ENCODE measurements at places on chromosomes 1 and 21.

DNA sequence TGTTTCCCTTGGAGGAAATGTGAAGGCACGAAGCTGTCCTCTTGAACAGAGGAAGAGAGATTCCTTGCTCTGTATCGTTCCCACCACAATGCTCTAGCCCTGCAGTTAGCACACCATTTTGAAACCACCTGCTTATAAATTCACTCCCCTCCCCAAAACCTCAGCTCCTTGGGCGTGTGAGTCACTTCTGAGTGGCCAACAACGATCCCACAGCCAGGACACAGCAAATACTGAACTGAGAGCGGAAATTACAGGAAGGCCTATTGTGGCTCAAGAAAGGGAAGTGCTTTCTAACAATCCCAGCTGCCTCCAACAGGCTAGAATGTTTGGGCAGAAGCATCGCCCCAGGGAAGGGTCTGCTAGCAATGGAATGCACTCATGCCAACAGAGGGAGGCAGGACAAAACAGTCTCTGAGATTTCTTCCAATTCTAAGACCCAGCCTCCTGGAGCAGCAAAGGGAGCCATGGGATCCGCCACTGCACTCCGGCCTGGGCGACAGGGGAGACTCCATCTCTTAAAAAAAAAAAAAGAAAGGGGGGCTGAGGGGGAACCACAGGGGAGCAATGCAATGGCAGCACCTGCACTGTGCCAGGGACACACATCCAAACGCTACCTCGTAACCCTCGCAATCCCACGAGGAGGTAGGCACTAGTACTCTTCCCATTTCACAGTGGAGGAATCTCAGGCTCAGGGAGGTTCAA lies 1.9 kb downstream of the TMEM53 start:
- no peak for DNase-seq

- DNase-seq, result peak; percentile 43
These were observed 31.1 kb upstream of the ZBTB40 start for GRCh38 chr1:22420455-22421053.

GRCh38 chr1:192795916-192796618 lies 12.8 kb upstream of the RGS2 start:
- DNase-seq, result no peak

DNA sequence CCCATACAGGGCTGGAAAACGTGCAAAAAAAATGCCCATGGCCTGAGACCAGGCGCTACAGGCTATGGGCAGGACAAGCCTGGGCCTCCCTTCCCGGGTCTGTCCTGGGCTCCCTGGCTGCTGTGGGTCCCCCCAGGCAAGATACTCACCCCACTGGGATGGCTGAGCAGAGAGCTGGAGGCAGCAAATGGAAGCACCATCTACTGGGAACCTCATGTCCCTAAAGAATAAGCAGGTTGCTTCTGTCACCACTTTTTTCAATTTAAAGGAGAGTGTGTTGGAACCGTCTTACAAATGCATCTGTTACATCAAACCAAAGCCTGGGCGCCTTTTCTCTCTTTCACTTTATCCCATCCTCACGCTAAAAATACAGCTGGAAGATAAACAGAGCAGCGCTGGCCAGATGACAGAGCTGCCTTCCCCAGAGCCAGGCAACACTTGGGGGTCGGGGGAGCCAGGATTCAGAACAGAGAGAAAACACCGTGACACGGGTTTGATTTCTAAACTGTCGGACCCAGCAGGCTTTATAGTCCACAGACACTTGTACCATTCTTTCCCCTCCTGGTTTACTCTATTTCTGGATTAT lies 262.1 kb upstream of the VAMP3 start:
- DNase-seq, result no peak

GRCh38 chr1:89382479-89382878 lies 18.6 kb downstream of the GBP6 start:
- DNase-seq, result no peak

DNA sequence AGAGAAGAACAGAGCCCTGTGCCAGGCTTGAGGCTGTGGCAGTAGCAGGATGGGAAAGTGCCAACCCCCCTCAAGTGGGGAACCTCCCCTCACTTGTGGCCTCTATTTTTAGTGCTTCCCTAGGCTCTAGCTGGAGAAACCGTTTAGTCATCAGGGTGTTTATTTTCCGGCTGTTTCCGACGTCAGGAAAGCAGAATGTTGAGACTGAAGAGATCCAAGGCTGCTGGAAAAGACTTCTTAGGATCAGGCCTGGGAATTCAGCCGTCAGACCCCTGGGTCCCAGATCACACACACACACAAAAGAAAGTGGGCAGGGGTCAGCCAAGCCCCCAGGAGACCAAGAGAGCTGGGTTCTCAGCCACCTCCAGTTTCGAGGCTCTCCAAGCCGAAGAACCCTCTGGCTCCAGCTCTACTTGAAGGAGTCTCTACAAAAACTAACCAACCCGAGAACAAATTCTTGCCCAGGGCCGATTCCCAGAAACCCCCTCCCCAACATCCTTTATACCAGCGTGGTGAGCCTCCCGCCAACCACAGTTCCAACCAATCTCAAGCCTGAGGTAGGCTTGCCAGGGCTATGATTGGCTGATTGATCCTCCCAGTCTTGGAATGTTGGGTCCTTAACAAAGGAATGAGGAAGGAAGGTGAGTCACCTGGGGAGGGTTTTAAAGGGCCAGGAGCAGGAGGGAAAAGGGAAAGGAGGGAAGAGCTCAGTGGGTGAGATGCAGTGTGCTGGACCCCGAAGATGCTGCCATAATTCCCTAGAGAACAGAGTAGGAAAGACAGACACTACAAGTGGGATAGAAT lies 2.5 kb upstream of the MEF2D start:
- no peak for DNase-seq
